ENCODE measurements at places on chromosomes 3 and 15.

DNA sequence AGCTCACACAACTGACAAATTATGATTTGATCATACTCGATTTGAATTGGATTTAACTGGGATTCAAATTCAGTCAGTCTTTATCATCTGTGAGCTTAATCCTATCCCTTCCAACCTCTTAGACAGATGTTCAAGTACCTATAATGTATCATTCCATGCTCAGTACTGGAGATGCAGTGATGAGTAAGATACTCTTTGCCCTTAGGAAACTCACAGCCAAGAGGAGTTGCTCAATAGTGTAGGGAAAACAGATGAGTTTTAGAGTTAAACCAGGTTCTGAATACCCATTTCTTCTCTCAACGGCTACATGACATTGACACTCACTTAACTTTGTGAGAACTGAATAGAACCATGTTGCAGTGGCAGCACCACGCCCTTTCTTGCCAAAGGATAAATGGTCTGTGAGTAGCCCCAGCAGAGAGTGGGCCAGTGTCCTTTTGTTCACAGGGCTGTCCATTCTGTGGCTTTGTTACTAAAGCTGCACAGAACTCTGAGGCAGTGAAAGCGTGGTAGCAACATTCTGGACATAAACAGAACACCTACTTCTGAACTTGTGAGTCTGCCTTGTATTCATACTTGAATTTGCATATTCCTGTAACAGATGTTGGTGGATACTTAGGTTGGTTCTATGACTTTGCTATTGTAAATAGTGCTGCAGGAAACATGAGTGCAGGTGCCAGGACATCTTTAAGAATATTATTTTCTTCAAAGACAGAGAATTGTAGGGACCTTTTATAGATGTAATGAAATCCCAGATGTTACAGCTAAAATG lies 91.6 kb downstream of the RASA2 start:
- DNase-seq: no peak

- no peak for DNase-seq
Measured at GRCh38 chr15:51107612-51108011, 12.9 kb upstream of the TNFAIP8L3 start.

- peak; percentile 75 for DNase-seq
Measured at GRCh38 chr3:52193065-52193464, 4.9 kb upstream of the ALAS1 start.

- DNase-seq: peak; percentile 25
Measured at GRCh38 chr3:129663930-129664646, 57.6 kb upstream of the PLXND1 start.

DNA sequence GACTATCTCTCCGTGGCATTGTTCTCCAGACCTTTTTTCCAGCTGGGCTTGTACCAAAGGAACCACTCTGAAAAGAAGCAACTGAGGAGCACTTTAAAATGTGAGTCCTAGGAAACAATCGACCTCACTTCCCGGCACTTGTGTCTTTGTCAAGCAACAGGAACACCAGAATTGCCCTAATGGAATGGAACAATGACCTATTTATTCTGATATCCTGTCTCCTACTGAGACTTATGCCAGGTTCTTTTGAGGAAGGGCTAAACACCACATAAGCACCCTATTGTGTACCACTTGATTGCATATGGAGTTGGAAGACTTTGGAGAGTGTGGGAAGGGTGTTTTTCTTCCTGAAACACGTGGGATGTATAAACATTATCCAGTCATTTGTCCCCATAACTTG lies 56.8 kb upstream of the TGFBR2 start:
- peak; percentile 35 for DNase-seq

- DNase-seq: peak; percentile 52
Measured at GRCh38 chr15:71219645-71220044, 104.4 kb downstream of the THSD4 start.

GRCh38 chr3:125168711-125169393 lies 43.7 kb downstream of the SLC12A8 start:
- DNase-seq: no peak

GRCh38 chr3:132284781-132285619 lies 32.2 kb upstream of the ACP3 start:
- DNase-seq: no peak

- peak; percentile 42 for DNase-seq
Measured at GRCh38 chr15:68334661-68335124, 57.1 kb downstream of the FEM1B start.

DNA sequence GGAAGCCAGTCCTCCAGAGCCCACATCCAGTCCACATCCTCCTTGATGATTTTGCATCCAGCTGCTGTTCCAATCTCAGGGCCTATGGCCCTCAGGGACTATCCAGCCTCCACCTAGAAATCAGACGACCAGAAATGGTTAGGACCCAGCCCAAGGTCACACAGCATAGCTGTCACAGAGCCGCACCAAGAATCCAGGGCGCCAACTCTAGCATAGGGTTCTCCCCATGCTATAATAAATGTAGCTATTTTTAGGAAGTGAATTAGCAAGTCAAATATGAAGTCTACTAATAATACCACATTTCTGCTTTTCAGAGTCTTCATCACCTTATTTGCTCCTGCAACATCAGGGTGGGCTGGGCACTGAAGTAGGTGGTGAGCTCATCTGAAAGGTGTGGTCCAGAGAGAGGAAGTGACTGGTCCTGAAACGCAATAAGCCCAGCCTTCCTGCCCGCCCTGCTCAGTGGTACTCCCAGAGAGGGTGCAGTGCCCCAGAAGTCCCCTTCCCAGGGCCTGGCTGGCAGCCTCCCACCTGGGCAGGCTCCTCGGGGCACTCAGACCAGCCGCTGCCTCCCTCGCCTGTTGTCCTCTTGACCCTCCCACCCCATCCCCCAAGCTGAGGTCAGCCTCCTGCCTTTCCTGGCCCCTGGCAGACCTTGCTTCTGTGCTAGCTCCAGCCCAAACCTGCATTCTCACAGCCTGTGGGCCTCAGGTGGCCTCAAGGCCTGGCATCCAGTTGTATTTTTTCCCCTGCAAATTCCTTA lies 17.6 kb upstream of the CYP11A1 start:
- peak; percentile 43 for DNase-seq

GRCh38 chr15:71093054-71094024 lies 21.9 kb upstream of the THSD4 start:
- peak; percentile 30 for DNase-seq

DNA sequence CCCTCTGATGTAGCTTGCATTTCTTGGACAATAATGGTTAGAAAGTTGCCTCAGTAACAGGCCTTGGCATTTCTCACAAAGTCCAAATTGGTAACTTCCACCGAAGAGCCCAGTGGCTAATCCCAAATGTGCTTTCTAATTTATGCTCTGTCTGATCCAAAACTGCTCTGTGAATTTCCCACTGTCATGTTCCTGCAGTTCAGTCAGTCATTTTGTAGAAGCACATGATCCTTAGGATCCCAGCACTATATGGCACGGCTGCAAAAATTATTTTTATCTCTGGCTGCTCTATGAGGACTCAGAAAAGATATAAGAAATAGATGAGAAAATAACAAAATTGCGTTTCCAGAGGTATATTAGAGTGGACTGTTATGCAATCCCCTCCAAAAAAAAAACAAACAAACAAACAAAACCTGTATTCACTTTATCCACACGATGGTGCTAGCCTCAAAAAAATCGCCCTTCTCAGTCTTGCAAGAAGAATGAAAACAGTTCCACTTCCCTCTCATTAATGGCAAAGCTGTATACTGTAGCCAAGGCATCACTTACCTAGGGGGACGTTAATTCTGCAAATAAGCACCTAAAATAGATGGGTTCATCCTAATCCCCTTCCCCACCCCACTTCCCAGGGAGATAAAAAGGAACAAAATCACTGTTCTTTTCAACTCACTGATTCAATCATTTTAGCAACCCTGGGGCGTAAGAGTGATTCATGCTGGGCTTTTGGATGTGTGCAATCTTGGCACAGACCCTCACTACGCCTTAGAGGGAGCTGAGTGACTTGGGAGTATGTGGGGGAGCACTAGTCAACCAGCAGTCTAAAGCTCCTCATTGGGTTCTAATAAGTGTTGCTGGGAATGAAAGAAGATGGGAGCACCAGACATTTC lies 61.3 kb downstream of the TMCO5A start:
- DNase-seq: peak; percentile 87

- no peak for DNase-seq
Measured at GRCh38 chr3:44468572-44469520, 8.6 kb downstream of the ZNF445 start.

DNA sequence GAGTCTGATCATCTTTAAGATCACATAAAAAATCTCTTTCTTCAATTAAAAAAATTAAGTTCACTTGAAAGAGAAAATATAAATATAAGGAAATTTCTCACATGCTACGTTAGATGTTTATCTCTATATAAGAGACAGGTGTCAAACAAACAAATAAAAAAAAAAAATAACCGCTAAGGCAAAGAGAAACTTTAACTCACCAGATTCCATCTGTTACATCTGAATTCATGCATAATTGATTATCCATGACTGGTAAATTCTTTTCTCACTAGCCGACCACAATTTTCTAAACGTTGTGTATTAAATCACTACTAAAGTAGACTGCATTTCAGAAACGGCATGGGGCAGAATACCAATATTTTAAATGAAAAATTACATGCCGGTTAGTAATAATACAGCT lies 9.6 kb upstream of the SATB1 start:
- peak; percentile 5 for DNase-seq

DNA sequence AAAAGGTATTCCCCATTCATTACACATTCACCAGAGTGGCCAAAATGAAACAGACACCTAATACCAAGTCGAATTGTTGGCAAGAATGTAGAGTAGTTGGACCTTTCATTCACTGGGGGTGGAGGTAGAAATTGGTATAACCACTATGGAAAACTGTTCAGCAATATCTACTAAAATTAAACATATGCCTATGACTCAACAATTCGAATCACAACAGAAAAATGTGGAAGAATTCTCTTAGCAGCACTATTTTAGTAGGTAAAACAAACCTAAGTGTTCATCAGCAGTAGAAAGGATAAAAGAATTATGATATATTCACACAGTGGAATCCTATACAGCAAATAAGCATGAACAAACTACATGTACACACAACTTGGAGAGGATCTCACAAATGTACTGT lies 30.6 kb downstream of the POLG start:
- DNase-seq: no peak

DNA sequence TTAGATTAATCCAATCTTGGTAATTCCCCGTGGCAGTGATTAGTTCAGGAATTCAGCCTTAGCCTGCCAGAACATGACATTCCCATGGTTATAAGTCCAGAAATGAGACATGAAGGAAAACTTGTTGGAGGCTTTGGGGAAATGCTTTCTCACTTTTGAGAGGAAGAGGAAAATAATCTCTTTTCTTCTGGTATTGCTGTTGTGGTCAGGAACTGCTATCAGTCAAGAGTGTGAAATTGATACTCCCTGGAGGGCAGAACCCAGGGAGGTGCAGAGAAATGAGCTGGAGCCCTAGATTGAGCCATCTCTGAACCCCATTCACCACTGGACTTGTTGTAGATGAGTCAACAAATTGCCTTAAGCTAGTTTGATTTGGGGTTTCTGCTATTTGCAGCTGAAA lies 38.6 kb upstream of the APH1B start:
- peak; percentile 45 for DNase-seq

DNA sequence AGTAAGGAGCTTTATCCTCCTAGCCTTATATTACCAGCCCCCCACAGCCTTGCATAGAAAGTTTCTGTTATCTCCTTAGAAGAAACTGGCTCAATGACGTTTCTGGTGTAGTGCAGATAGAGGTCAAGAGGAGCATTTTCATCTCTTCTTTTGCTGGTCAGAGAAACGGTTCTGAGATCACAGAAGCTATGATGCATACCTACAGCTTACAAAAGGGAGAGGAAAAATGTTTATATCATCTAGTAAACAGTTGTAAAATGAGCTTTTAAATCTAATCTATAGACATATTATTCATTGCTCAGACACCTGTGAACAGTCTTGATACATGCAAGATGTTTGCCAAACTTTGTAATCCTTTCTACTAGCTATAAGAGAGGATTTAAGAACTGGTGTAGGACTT lies 68.0 kb downstream of the GMPS start:
- no peak for DNase-seq

- DNase-seq: peak; percentile 75
Measured at GRCh38 chr3:73604451-73604850, 20.3 kb downstream of the PDZRN3 start.

- DNase-seq: no peak
Measured at GRCh38 chr15:88982946-88983342, 69.8 kb upstream of the MFGE8 start.

GRCh38 chr3:113531826-113532697 lies at the start of gene SIDT1:
Gene SIDT1, plus strand, starts transcription at chr3:113532555. Its CDS starts 467 bp downstream, at chr3:113533022.
- peak; percentile 50 for DNase-seq

DNA sequence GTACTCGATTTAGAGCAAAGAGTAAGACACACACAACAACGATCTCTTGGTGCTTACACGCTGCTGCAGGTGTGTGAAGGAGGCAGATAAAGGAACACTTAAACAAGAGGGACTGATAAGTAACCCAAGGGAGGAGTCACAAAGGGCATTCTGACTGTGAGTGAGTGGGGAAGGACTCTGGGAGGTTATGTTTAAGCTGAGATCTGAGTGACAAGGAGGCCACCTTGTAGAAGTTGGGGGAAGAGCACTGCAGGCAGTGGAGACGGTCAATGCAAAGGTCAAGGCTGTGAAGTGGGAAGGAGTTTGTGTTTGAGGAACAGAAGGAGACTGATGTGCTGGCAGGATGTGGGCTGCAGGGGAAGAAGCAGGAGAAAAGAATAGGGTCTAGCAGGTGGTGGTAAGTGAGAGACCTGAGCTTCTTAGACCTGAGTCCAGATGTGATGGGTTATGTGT lies 63.1 kb downstream of the LPP start:
- DNase-seq: no peak

- no peak for DNase-seq
Measured at GRCh38 chr15:36400936-36401585, 178.4 kb upstream of the CDIN1 start.

- no peak for DNase-seq
Measured at GRCh38 chr3:49842843-49843517, 13.4 kb downstream of the TRAIP start.

DNA sequence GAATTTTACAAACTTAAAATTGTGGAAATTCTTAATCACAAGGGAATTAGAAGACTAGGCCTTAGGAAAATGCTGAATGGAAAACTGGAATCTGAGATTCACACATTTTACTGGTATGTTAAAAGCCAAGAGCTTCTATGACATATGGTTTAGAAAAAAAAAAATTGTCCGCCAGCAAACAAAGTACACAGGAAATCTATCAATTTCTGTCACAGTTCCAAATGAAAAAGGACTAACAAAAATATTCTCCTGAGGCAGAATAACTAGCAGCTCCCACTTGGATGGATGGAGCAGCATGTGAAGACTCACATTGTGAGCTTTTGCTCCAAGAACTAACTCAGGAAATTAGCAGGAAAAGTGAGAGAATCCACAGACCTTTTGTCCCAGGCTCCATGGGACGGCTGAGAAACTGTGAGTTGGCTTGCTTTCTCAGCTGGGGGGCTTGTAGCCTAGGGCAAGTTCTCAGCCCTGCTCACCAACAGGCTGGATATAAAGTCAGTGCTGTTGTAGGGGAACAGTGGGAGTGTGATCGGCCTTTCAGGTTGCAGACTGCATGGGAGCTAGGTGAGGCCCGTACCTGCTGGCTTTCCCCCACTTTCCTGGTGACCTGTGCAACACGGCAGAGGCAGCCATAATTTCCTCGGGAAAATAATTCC lies 731.1 kb upstream of the SGO1 start:
- DNase-seq: peak; percentile 91

- peak; percentile 92 for DNase-seq
Measured at GRCh38 chr3:72891053-72891855, 3.4 kb downstream of the GXYLT2 start.

All from muscle of leg (tissue), 16 donors.